NCI-H1105 treated with DMSO at 0.1 percent for 48 hours (cell line): ENCODE measurements at places on chromosomes 11 and 22.

- peak; percentile 43 for DNase-seq
These were observed at the start of gene SULT4A1 for GRCh38 chr22:43862074-43862881. Gene SULT4A1, minus strand, starts transcription at chr22:43862513. Its CDS starts 131 bp downstream, at chr22:43862382.

DNA sequence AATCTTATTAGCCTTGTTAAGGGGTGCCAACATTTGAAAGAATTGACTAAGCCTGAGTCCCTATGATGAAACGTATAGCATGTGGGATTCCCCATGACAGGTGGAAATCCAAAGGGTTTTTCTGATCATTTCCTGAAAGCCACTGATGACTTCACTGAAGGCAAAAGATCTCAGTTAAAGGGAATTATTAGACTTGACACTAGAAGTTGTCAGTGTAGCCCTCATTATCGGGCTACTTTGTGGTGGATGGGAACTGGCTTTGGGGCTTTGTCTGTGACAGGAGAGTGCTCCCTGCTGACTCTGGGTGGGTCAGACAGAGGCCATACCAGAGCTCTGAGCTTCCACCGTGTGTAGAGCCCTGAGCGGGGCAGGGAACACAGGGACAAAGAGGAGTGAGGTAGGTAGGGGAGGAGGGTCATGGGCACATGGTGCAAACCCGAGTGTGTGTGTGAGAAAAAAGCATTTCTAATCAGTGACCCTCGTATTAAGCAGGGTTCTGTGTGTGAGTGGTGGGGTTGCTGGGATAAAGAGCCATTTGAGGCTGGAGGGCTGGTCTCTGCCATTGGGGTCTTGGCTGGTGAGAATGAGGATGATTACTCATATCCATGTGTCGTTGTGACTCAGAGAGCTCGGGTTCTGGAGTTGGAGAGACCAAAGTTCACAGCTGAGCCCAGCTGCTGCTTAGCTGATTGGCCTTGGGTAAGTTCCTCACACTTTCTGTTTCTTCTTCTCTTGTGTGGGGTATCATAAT is 101.1 kb downstream of the GRIK4 start:
- no peak for DNase-seq

DNA sequence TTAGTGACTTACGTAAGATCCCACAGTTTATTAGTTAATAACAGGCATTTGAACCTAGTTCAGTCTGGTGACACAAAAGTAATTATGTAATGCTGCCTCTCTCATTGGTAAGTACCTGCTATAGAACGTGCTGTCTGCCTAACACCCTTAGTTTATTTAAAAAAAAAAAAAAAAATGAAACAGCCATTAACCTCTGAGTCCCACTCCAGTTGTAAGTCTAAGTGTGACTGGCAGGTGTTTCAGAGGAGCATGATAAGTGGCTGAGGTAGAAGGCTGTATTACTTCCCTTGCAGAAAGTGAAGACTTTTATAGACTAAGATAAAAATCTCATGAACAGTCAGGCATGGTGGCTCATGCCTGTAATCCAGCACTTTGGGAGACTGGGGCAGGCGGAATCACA is 140.5 kb downstream of the TRIM44 start:
- DNase-seq: peak; percentile 45

GRCh38 chr22:35597692-35598395 is 19.3 kb downstream of the MB start:
- no peak for DNase-seq

- no peak for DNase-seq
These were observed 30.8 kb downstream of the MARK2 start for GRCh38 chr11:63869683-63870082.

GRCh38 chr11:26243426-26243825 is 88.5 kb upstream of the ANO3 start:
- DNase-seq: no peak

DNA sequence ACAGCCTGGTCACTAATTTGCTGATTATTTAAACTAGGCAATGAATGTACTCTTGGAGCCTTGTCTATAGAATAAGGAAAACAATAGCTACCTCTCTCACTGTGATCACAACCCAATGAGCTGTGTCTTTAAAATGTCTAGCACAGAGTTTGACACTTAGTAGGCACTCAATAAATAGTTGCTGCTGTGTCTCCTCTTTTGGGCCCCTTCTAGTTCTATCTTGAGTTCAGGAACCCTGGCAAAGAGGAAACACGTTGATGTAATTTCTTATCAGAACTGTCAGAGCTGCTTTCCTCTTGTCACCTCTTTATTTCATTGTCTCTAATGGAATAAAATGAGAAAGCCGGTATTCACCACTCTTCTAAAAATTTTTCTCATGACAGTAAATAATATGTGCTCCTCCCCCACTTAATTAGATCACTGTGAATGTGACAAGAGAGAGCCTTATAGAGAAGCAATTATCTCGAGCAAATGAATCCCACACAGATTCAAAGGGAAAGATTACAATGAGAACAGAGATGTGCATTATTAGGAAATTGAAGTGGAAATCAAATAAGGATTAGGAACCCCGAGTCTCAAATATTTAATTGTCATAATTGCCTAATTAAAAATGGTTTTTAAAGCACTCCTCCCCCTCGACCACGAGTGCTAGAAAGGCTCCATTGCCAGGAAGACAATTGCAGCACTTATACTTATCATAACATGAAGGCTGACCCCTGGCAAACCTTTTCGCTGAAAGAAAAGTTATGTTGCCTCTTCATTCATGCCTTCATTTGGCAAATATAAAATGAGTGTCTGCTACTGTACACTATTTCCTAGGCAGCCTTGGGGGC is 175.0 kb upstream of the BDNF start:
- peak; percentile 93 for DNase-seq

DNA sequence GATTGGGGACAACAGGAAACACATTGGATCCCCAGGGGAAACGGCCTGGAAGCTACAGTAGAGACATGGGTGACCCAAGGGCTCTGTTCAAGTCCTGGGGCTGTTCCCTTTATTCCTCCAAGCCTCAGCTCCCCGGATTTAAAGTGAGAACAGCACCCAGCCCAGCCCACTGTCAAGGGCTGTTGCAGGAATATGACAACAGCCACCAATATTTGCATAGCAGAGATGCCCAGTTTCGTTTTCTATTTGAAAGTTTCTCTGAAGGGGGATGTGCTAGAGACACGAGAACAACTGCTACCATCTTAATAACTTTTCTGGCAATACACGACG is 81.1 kb upstream of the WNT7B start:
- peak; percentile 80 for DNase-seq

DNA sequence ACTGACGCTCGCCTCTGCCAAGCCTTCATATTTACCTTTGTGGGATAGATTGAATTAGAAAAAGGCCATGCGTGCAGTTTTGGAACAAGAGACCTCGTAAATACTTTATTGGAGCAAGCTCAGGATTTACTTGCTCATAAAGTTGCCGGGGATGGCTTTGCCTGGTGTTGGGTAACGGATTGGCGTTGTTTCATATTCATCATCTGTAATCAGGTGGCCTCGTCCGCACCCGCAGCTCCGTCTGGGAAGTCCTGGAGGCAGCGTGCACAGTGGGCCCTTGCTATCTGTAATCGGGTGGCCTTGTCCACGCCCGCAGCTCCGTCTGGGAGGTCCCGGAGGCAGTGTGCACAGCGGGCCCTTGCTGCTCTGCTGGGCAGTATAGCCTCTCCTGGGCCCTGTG is 1209.3 kb downstream of the BRD1 start:
- DNase-seq: no peak

- DNase-seq: peak; percentile 49
These were observed 112.7 kb downstream of the SHANK2 start for GRCh38 chr11:71139516-71140205.

DNA sequence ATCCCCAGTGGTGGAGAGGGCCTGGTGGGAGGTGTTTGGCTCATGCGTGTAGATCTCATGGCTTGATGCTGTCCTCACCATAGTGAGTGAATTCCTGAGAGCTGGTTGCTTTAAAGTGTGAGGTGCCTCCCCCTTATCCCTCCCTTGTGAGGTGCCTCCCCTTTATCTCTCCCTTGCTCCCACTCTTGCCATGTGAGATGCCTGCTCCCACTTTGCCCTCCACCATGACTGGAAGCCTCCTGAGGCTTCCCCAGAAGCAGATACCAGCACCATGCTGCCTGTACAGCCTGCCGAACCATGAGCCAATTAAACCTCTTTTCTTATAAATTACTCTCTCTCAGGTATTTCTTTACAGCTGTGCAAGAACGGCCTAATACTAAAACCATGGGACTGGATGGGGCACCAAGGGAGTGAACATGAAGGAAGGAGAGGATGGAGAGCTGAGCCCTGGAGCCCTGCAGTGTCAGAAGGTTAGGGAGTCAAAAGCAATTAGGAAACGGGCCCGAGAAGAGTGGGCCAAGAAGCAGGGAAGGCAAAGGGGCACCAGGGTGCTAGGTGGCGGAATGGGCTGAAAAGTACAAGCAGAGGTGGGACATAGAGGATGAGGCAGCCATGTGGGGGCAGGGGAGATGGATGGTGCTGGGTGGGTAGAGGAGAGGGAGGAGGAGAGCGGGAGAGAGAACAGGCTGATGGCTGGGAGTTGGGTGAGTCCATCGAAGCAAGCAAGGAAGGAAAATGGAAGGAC is 9.4 kb downstream of the IFITM10 start:
- no peak for DNase-seq

- DNase-seq: no peak
These were observed 13.7 kb downstream of the HPS5 start for GRCh38 chr11:18308242-18308641.

DNA sequence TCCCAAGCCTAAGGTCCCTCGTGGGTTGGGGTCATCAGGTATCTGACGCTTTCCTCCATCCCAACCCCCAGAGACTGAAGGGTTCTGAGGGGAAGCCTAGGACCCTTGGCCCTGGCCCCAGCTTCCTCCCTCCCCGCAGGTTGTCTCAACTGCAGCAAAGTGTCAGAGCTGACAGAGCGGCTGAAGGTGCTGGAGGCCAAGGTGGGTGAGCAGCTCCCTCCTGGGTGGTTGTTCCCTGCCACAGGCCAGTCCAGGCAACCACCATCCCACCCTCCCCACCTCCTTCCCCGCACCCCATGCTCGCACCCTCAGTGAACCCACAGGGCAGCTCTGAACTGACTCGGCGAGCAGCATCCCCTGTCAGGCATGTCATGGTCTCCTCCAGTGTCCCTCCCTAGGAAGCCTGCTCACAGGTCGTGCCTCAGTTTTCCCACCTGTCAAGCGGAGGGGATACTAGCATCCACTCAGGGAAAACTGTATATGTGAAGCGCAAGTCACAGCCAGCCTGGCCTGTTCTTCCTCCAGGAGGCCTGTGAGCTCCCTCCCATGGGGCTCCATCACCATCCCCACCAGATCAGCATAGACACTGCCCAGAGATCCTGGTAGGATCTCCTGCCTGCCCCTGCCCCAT is 20.8 kb downstream of the EMID1 start:
- no peak for DNase-seq

GRCh38 chr11:27720277-27720830 is 20.1 kb upstream of the BDNF start:
- DNase-seq: peak; percentile 34

GRCh38 chr22:43554694-43555365 is 143.0 kb downstream of the MPPED1 start:
- DNase-seq: no peak

DNA sequence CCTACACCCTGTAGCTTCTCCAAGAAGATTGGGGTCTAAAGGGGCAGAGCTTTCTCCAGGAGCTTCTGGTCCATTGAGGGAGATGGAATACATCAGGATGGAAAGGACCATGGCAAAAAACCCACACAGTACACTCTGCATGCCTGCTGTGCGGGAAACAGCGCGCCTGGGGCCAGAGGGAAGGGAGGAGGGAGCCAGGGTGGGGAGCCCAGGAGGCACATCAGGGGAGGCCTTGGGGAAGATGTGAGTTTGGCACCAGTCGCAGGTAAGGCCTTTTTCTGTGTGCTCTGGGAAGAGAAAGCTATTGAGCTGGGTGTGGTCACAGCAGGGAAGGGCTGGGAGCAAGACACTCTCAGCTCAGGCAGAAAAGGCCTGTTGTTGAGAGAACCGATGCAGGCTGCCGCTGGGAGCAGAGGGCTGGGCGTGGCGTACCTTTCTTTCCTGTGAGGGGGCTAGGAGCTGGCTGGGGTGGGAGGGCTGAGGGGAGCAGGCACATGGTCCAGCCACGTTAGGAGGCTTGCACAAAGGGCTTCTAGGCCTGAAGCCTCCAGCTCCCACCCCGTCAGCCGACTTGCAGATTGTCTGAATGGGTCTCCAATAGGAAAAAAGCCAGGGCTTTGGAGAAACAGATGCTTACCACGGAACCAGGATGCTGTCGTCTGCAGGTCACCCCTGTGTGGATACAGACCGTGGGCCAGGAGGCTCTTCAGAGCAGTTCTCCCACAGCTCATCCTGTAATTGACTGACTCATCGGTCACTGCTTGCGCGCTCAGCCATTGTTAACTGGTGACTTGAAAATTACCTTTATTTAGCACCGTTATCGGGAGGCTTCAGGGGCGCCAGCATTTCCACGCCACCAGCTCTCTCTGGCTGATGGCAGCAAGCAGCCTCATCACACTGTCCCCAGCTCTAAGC is 237.3 kb downstream of the ST3GAL4 start:
- no peak for DNase-seq

DNA sequence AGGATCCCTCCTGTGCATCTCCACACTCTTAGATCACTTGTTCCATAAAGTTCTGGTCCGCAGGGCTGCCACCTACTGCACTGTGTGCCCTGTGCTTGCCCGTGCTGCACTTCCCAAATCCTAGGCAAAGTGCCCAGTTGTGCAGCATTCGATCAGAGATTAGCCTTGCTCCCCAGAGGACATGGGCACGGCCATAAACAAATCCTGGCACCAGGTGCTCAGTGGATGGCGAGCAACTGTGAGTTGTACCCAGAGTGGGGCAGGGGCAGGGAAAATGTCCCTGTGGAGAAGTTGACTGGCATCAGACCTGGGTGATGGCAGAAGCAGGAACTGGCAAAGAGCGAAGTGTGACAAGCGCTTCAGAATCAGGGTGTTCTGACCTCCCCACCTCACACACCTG is 4.7 kb downstream of the FADS2 start:
- DNase-seq: peak; percentile 5

DNA sequence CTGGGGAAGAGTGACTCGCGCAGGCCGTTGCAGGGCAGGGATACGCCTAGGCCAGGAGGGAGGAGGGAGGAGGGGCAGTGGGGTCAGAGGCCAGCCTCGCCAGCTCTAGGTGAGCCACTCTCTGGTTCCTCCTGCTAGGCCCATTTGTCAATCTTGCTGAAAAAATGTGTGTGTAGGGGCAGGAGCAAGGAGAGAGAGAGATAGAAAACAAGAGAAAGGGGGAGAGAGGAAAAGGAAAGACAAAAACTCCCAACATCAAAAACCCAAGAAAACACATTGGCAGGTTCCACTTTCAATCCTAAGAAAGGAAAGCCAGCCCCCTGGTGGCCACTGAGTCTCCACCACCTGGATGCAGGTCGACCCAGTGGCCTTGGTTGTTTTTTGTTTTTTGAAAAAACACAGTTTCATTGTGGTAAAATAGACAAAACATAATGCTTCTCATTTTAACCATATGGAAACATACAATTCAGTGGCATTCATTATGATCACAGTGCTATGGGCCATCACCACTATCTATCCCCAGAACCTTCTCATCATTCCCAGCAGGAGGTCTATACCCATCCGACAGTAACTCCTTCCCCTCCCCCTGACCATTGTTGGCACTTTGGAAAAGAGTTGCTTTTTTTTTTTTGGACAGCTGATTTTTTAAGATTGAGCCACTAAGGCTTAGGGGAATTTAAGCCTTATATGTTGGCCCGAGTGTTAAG is 10.9 kb downstream of the OMP start:
- peak; percentile 24 for DNase-seq

- no peak for DNase-seq
These were observed 8.6 kb upstream of the CD3E start for GRCh38 chr11:118295815-118296454.
